CD4-positive, alpha-beta T cell treated with Interleukin-21 for 1 hour (primary cell): ENCODE measurements at places on chromosomes 1 and 21.

DNA sequence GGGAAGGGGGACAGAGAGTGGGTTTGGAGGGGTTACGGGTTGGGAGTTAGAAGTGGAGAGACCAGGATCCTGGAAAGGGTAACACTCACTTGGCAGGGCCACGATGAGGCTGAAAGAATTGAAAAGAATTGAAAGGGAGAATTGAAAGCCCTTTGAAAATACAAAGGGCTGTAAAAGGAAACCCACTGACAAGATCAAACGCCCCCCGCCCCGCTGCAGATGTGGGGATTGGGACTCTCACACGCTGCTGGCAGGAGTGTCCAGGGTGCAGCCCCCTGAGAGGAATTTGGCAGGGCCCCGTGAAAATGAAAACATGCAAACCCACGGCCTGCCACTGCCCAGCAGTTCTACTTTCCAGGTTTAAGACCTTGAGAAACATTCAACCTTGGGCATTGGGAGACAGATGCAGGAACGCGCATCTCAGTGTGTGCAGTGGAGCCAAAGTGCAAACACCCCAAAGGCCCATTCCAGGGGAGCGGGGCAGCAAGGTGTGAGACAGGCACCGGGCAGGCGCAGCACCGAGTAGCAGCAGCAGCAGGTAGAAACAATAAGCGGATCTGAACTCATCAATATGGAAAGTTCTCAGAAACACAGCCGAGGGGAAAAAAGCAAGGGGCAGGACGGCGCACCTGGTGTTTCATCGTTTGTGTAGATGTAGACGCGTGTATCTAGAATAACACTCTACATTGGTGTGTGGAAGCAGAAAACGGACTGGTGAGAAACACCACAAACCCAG lies 8.3 kb upstream of the TNFRSF1B start:
- no peak for DNase-seq

GRCh38 chr1:117674521-117675400 lies 68.9 kb downstream of the TENT5C start:
- peak; percentile 74 for DNase-seq

- no peak for DNase-seq
These were observed 12.0 kb upstream of the PHLDA3 start for GRCh38 chr1:201481004-201481380.

DNA sequence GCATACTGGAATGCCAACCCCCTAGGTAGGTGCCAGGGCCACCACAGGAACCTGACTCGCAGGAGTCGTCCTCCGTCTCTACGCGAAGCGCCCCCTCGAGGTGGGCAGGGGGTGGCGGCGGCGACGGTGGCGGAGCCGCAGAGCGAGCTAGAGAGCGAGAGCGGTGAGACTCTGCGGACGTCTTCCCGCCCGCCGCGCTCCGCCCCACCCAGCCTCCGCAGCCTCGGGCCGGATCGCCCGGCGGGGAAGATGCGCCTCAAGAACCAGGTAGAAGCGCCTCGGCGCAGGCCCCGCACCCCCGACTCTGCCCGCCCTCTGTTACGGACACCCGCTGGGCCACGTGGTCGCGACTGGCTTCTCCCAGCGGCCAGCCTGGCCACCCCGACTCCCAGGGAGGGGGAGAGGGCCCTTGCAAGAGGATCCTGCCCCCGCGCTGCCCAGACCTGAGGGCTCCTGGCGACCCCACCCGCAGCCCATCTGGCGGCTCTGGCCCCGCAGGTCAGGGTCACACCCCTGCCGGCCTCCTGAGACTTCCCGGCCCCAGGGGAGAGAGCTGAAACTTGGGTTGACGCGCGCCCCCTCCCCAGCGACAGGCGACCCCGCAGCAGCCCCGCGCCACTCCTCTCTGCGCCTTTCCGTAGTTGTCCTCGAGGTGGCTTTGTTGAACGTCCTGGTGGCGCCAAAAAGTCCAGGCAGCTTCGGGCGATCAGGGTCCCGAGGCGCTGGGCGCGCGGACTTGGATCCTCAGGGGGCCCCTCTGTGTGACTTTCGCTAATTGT lies 24.4 kb upstream of the AGBL4 start:
- peak; percentile 1 for DNase-seq

DNA sequence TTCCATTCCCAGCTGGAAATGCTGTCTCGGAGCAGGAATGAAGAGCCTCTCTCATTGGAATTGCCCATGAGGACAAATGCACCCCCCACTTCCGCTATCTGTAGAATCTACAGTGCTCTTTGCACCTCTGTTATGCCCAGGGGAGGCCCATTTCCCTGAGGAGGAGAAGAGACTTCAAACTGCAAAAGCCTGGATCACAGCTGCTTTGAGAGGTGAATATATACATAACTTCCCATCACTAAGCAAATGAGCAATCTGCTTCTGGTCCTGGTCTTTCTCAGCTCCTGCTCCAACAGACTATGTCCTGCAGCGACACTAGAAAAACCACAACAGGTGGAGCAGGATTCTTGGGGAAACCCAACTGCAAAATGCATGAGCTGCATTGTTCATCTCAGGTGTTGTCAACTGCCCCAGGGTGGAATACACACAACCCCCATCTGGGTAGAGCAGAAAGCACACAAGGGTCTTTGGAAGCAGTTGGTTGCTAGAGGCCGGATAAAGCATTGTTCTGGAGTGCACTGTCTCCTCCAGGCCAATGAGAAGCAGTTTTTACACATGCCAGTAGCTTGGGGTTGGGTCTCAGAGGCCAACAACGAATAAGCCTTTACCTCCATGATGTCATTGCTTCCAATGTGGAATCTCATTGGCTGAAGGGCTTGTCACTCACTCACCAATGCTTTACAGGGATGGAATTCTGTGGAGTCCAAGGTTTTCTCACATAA lies 67.7 kb upstream of the RAB4A start:
- peak; percentile 11 for DNase-seq

DNA sequence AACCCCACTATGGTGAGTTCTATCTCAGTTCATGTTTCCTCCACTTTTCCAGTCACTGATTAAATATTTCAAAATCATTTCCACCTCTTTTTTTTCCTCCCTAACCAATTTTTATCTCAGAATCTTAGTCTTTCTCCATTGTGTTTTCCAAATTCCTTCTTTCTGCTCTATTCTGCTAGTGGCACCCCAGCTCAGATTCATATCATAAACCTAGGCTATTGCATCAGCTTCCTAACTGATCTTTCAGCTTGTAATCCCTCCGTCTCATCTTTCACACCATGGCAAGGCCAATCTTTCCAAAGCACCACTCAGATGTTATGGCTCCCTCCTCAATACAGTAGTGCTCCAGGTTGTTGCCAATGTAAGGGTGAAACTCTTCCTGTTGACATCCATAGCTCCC lies 631.9 kb downstream of the PLPP3 start:
- no peak for DNase-seq

- peak; percentile 46 for DNase-seq
These were observed 2.7 kb upstream of the PTPN22 start for GRCh38 chr1:113874012-113874879.

DNA sequence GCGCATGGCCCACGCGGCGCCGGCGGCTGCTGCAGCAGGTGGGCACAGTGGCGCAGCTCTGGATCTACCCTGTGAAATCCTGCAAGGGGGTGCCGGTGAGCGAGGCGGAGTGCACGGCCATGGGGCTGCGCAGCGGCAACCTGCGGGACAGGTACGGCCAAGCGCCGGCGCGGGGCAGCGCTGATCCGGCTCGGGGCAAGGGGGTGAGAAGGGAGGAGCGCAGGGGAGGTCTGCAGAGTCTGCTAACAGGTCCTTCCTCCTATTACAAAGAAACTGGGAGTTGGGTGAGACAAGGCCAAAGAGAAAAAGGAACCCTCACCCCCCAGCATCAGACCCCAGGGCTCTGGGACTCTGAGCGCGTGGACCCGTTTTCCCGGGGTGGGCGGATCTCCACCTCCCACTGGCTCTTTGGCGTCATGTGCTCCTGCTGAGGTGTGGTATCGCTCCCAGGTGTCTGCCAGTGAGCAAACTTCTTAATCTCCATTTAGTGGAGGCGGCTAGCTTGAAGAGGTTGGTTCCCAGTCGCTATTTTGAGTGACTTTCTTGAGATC lies 431 bp downstream of the MTARC1 start:
- no peak for DNase-seq

- no peak for DNase-seq
These were observed 12.0 kb upstream of the ZNF362 start for GRCh38 chr1:33244143-33244808.

DNA sequence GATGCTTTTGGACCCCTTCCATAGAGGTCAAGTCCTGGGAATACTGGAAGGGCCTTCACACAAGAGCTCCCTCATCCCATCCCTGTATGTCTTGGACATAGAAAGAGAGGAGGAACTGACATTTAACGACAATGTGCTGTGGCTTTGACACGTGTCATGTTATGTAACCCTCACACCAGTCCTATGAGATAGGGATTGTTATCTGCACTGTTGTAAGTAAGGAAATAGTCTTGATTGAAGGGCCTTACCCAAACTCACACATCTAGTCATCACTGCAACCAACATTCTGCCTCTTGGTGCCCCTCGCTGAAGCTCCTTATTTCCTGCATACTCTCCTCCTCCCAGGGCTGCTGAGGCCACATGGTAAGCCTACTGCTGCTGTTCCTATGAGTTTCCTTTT lies 63.7 kb upstream of the ANGPTL1 start:
- no peak for DNase-seq

DNA sequence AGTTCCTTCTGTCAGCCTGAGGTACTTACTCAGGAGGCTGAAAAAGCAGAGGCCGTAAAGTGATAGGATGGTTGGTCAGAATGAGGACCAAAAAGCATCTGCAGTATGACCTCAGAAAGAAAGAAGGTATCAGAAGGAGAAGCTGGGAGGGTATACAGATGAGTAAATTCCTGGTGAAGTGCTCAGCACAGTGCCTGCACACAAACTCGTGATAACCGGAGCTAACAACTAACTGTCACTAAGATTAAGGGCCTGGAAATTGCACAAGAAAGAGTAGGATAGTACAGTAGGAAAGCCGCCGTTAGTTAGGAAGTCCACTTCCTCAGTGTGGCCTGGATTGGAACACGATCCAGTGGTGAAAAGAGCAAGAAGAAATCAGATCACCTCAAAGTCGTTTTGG lies 62.6 kb downstream of the VPS26C start:
- DNase-seq, result no peak

DNA sequence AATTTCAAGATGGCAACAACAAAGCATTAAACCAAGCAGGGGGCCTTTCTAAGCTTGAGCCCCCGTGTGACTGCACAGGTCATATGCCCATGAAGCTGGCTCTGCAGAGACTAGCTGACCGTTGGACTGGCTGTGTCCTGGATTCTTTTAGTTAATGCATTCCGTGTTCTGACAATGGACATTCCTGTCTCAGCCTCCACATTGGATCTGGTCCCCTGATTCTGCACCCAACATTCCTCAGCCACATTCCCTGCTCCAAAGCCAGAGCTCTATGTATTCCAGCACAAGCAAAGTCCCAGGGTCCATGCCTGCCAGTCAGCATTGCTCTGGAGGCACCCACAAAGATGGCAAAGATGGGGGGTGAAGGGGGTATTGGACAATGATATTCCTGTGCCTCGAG lies 5.1 kb upstream of the NAV1 start:
- no peak for DNase-seq

- no peak for DNase-seq
These were observed 30.4 kb downstream of the PIK3C2B start for GRCh38 chr1:204464187-204464631.

DNA sequence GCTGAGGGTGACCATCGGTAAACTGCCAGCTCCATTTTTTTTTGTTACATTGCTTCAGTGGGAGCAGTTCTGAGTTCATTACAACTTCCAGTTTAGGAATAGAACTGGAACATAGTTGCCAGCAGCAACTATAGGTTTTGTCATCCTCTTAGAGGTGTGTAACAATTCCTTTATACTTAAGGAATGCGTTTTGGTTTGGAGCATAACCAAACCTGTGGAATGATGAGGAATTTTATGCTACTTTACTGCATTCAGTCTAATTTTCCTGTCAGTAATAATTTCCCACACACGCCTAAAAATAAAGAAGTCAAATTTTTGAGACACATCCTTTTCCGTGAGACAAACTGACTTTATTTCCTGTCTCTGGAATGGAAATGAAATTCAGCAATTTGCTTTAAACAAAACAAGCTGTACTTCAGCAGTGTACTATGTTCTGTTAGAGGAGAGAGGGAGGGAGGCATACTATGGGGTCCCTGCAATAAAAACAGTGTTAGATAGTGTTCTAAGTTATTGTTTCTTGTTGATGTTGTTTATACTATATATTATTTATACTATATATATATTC lies 4.8 kb upstream of the AMPD1 start:
- no peak for DNase-seq

DNA sequence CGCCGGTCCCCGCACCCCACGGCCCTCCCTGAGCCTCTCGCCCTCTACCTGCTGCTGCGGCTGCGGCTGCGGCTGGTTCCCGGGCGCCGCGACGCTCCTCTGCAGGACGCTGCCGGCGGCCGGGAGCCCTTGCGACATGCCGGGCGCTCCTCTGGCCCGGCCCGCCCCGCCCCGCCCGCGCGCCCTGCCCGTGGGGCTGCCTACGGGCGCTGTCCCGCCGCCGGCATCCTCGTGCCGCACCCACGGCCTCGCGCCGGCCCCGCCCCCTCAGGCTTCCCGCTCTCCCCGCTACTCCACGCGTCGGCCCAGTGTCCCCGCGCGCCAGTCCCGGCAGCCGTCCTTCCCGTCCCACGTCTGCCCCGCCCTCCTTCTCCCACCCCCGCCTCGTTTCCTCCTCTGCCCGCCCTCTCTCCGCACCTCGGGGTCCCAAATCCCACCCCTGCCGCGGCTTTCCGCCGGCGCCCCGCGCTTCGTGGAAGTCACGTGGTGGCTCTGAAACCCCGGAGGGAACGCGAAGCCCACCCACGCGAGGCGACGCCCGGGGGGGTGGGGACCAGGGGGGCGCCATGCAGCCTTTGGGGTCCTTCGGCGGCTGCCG lies at the start of gene BATF3:
Gene BATF3, minus strand, starts transcription at position 216 of the 598 bp plus-strand sequence. Its CDS starts 78 bp downstream, at position 138.
- DNase-seq, result peak; percentile 56

DNA sequence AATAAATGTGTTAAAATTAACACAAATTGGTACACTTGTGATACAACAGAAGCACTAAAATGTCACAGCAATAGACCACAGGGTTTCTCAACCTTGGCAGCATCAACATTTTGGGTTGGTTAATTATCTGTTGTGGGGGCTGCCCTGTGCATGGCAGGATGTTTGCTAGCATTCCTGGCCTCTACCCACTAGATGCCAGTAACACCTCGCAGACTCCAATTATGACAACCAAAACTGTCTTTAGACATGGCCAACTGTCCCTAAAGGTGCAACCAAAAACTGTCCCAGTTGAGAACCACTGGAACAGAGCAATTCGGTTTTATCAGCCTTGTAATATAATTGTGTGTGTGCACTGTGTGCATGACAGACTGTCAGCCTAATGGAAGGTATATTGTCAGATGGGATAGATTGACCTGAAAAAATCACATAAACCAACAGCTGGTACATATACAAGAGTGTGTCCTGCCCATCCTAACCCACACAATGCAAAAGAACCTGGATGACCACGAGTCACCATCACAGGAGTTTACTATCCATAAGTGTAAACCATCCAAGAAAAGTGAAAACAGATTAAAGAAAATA lies 13.5 kb upstream of the ERG start:
- DNase-seq, result no peak

- DNase-seq, result no peak
These were observed 150.8 kb downstream of the MAST2 start for GRCh38 chr1:45953934-45954847.

- no peak for DNase-seq
These were observed 78.9 kb downstream of the RHOU start for GRCh38 chr1:228814176-228814575.
